Hindlimb muscle (tissue), 1 donor: ENCODE measurements at places on chromosomes 12 and 14. TPM values are rescaled to one million over a fixed set of nuclear protein-coding genes. Genes with fewer than 3 reads are reported as not detected.

TNFAIP2 gene
- polyA plus RNA-seq = 70.0 TPM

IRAK3 gene
- polyA plus RNA-seq = 5.9 TPM

CDKN1B gene
- 52.6 TPM for polyA plus RNA-seq

OAS3 gene
- 6.5 TPM for polyA plus RNA-seq

AKT1 gene
- 223 TPM for polyA plus RNA-seq

NGB gene
- polyA plus RNA-seq = not detected

CMA1 gene
- polyA plus RNA-seq = not detected

SIX6 gene
- polyA plus RNA-seq = not detected

LBHD2 gene
- not detected for polyA plus RNA-seq

C12orf54 gene
- 0.72 TPM for polyA plus RNA-seq

SOAT2 gene
- 0.10 TPM for polyA plus RNA-seq

LALBA gene
- polyA plus RNA-seq = not detected

ASIC1 gene
- 9.5 TPM for polyA plus RNA-seq

GALNT16 gene
- polyA plus RNA-seq = 25.7 TPM

FOXN4 gene
- 0.12 TPM for polyA plus RNA-seq

FKBP4 gene
- polyA plus RNA-seq = 43.4 TPM
